ENCODE measurements at places on chromosomes 3 and 15.

- no peak for DNase-seq
Observed at GRCh38 chr3:78338405-78338804, 1298.5 kb downstream of the ROBO2 start.

DNA sequence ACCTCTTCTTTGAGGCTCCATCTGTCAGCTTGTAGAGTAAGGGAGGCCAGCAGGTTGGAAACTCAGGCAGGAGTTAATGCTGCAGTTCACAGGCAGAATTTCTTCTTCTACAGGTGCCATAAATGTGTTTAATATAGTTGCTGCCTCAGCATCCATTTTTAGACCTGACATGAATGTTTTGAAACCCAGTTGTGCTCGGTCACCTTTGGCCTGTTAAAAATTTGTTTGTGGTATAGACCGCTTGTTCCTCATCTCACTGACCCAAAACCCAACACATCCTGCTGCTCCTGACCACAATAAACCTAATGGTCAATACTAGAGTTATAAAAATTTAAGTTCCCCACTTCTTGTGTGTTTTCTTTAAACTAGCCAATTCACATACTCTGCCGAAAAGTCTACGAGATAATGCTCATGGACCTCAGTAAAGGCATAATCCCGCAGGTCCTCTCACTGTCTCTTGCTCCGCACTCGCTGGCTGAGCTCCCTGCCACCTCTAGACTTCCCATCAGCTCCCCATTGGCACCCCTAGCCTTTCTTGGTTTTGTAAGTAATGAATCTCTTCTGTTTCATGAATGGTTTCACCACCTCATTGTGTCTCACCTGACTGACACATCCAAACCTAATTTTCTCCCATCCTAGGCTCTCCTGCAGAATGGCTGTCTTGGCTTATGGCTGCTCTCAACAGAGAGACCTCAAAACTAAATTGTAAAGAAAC lies 138.5 kb upstream of the STRIT1 start:
- DNase-seq = no peak

GRCh38 chr3:3334491-3334890 lies 155.0 kb upstream of the CRBN start:
- DNase-seq = peak; percentile 16

- DNase-seq = no peak
Observed at GRCh38 chr3:193903512-193903817, 232.5 kb upstream of the HES1 start.

DNA sequence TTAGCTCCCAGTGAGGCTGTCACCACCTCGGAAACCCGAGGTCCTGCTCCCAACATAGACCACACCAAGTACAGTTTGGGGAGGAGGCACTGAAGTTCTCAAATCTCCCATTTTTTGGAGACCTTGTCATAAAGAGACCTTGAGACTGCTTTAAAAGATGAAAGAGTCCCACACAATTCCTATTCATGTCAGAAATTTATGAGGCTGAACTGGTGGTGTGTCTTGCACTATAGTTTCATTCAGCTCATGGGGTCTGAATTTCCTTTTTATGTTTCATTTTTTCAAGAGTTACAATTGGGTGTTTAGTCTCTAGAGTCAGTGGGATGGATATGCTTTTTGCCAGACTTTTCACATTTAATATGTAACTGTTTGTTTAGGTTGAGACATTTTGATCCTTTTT lies 318.1 kb upstream of the LRRFIP2 start:
- no peak for DNase-seq

GRCh38 chr3:117346901-117347300 lies 637.3 kb downstream of the TUSC7 start:
- DNase-seq = no peak

GRCh38 chr3:104598848-104599511 lies 767.7 kb upstream of the ALCAM start:
- no peak for DNase-seq

DNA sequence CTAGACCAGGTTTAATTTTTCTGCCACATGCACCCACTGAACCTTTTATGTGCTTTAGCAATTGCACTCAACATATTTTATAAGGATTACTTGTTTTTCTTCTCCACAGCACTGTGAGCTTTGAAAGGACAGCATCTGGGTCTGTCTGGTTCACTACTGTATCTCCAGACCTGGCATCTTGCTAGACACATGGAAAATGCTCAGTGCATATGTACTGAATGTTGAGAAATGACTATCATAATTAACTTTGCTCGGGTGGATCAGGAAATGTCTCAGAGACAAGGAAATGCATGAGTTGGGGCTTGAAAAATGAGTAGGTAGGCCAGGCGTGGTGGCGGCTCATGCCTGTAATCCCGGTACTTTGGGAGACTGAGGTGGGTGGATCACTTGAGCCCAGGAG lies 40.2 kb downstream of the DOCK3 start:
- DNase-seq = no peak

DNA sequence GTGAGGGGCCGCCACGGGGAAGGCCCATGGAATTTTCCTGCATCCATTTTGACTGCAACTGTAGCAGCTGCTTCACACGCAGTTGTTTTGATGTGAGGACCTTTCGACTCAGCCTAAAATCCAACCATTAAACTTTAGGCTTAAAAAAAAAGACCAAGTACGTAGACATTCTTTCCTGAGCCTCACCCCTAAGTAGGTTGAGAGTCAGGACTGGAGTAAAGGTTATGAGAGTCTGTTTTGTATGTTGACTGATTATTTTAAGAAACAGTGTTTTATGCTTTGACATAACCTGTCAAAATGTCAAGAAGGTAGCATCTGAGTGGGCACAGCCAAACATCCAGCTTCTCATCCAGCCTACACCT lies 45.7 kb upstream of the AMOTL2 start:
- DNase-seq = no peak

DNA sequence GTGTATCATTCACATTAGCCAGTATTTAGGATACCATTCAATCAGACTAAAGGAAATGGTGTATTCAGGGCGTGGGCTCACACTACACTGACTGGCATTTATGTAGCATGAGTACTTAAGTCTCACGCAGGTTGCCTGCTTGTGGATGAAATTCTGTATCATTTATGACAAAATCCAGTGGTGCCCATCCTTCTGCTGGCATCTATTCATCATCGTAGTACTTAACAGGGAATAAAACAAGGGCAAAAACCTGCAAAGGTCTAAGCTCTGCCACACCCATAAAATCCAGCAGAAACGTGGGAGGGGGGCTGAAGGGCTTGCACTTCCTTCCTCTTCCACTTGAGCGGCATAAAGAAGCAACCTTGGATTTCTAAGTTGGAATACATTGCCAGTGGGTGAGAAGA lies 2.7 kb downstream of the GAP43 start:
- no peak for DNase-seq

- DNase-seq = no peak
Observed at GRCh38 chr15:78104119-78104479, 11.7 kb downstream of the SH2D7 start.

DNA sequence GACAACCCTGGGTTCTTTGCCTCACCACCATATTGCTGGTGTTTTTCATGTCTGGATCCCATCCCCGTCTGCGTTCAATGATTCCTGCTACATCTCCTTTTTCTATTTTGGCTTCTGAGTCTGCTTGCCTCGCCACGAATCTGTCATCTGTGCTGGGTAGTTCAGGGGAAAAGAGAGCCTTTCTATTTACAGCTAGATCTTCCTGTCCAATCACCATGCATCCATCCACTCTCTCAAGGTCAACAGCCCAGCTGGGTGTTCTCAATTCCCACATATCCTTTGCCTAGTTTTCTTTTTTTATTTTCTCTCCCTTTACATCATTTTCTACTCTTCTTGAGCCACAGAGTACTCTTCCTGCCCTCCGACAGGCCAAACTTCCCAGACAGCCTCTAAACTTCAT lies 104.8 kb upstream of the RAD18 start:
- no peak for DNase-seq

DNA sequence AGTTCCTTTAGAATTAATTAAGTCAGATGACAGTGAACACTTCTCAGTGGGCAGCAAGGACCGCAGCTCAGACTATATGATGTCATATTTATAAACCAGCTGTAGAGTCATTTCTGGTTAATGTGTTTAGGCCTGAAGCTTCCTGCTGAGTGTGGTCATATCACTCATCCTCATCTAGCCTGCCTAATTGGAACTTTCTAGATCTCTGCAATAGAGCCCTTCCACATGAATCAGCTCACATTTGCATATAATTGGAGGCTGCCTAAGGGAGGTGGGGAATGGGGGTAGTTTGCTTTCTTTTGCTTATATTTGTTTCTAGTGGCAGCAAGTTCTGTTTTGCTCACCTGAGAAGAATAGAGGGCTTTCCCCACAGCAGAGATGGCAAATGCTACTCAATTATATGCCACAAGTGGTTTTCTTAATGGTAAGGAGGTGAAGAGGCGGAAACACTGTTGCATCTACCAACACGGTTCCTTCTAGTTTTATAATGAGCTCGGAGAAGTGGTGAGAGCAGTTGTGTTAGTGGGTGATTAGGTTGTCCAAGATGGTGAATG lies 148.1 kb downstream of the KLHL25 start:
- no peak for DNase-seq

- DNase-seq = no peak
Observed at GRCh38 chr15:100200287-100200880, 141.4 kb downstream of the ADAMTS17 start.

- no peak for DNase-seq
Observed at GRCh38 chr15:69082554-69082953, 68.1 kb downstream of the NOX5 start.

GRCh38 chr3:32448686-32449474 lies 53.8 kb downstream of the CMTM6 start:
- no peak for DNase-seq

GRCh38 chr3:172339892-172340291 lies 108.4 kb downstream of the GHSR start:
- DNase-seq = no peak

GRCh38 chr15:45481135-45481534 lies 41.4 kb downstream of the SLC30A4 start:
- DNase-seq = no peak

GRCh38 chr3:179464323-179465092 lies 13.2 kb upstream of the GNB4 start:
- no peak for DNase-seq

GRCh38 chr3:3847994-3848922 lies 49.0 kb downstream of the LRRN1 start:
- DNase-seq = no peak

GRCh38 chr15:48570822-48571221 lies 74.7 kb downstream of the FBN1 start:
- no peak for DNase-seq

DNA sequence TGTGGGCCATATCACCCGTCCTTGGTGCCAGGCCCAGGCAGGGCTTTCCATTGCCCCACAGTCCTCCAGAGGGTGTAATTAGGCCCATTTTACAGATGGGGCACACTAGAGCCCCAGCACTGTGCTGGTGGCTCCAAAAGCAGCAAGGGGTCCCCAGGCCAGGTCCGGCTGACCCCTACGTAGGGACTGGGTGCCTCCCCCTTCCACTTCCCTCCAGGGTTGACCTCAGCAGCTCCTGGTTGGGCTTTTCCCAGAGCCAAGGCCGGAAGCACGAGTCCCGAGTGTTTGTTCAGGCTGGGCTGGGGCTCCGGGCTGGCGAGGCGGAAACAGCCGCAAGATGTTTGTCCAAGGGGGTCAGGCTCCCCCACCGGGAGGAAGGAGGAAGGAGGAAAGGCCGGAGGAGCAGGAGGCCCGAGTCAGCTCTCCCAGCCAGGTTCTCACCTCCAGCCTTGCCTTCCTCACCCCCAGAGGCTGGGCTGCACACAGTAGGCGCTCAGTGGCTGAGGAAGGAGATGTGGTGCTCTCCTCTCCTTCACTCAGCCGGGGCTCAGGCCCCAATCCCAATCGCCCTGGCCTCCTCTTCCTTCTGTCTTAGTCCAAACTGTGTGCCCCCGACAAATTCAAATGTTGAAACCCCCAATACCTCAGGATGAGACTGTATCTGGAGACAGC lies 17.1 kb upstream of the PLXND1 start:
- no peak for DNase-seq

DNA sequence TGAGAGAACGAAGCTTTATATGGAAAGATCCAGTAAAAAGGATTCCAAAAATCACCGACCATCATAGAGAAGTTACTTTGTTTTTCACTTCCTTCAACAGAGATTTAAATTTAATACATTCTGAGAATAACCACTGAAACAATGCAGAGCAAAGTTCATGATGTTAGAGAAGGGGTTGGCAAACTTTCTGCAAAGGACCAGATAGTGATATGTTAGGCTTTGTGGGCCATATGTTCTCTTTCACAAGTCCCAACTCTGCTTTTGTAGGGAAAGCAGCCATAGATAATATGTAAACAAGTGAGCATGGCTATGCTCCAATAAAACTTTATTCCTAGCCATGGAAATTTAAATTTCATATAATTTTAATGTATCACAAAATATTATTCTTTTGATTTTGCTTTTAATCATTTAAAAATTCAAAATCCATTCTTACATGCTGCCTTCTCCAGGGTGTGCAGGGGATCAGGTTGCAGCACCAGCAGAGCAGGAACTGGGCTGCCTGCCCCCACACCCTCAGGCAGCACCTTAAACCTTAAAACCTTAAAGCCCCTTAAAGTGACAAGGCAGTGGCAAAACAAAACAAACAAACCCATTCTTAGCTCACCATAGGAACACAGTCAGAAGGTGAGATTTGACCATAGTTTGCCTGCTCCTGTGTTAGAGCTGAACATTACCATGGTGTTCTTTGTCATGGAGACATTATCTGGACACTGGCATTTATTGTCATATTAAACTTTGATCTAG lies 16.9 kb upstream of the IGSF10 start:
- DNase-seq = no peak

GRCh38 chr15:31268108-31268501 lies 58.5 kb upstream of the KLF13 start:
- no peak for DNase-seq

- no peak for DNase-seq
Observed at GRCh38 chr3:155321418-155321817, 27.9 kb upstream of the STRIT1 start.

Data from hippocampal formation (tissue), 2 donors.